ENCODE measurements at places on chromosomes 6 and 20.

DNA sequence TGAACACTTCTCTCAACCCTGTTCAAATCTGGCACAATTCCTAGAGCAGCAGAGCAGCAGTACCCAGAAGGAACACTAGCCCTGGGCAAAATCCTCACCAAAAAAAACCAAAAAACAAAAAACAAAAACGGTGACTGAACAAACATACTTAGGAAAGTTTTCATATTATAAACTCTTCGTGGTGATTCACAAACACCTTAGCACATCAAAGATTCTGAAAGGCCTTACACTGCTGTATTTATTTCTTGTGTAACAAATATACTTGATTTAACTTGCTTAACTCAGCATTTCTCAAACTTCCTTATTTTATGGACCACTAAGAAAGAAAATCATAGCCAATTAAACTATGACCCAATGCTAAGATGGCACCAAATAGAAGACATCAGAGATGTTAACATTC, 57.8 kb upstream of the RREB1 start:
- DNase-seq: no peak

DNA sequence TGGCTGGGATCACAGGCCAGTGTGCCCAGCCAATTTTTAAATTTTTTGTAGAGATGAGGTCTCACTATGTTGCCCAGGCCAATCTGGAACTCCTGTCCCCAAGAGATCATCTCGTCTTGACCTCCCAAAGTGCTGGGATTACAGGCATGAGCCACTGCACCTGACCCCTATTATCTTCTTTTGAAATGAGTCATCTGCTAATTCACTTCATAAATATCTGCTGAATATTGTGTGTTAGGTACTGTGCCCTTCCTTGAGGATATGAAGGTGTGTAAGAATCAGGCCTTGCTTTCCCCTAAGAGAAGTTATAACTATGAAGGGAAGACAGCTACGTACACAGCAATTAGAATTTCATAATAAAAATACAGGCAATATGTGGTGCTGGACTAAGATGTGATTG, 8.2 kb downstream of the ATRN start:
- no peak for DNase-seq

- no peak for DNase-seq
These were observed 10.4 kb downstream of the CD83 start for GRCh38 chr6:14128012-14128411.

GRCh38 chr6:162124710-162125435, 602.7 kb downstream of the PRKN start:
- DNase-seq: no peak

DNA sequence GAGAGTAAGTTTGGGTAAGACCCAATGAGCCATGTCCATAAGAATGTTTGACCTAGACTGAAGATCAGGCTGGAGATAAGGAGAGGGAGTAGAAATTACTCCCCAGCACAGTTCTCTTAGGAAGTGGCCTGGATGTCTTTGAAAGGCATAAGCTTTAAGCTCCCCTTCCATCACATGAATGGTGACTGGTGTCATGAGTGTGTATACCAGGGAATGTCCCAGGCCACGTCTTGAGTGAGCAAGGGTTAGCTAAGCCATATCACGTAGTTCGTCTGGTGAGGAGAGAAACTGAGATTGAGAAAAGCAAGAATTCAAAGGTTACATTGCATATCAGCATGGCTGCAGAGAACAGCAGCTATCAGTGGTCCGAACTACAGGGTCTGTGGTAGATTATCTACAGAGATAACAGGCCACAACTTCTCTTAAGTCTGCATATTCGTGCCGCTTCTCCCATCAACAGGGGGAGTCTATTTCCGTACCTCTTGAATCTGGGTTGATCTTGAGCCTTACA, 60.1 kb upstream of the BMP2 start:
- DNase-seq: no peak

DNA sequence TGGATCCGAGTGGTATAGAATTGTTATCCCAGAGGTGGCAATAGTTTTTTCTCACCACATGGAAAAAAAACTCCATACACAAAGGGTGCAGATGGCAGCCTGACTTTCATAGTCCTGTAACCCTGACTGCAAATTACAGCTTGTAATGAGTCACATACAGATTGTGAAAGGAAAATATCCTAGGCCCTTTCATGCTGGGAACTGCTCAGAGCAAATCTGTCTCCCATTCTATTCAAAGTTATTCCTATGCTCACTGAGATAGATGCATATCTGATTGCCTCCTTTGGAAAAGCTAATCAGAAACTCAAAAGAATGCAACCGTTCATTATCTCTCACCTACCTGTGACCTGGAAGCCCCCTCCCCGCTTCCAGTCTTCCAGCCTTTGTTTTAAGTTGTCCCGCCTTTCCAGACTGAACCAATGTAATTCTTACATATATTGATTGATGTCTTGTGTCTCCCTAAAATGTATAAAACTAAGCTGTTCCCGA, 108.7 kb upstream of the MAP3K4 start:
- no peak for DNase-seq

DNA sequence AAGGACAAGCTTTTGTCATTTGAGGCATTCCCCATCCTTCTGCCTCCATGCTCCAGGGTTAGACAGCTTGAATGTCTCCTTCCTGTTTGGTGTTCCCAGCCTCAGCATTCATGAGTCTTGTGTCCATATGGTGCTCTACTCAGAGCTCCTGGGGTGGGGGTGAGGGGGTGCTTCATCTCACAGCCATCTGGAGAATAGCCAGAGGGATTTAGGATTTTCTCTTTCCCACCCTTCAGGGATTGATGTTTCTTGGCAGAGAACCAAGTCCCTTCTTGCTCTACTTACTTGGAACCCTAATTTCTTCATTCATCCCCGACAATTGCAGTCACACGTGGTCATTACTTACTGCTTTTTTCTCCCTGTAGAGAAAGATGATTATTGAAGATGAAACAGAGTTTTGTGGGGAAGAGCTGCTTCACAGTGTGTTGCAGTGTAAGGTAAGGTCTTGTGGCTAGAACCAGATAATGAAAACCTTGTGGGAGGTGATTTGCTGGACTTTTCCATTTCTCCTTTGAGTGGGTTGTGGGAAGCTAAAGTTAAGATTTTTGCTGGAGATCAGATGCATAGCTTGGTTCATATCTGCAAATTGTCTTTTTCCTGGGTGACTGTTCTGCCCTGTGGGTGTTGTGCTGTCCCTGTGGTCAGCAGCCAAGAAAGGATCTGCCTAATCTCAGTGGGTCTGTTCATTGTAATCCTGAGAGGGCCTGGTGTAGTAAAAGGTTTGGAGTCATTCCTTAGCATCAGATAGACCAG, 18.6 kb downstream of the CMTR1 start:
- no peak for DNase-seq

GRCh38 chr20:3250091-3250504, 11.1 kb upstream of the SLC4A11 start:
- DNase-seq: no peak

DNA sequence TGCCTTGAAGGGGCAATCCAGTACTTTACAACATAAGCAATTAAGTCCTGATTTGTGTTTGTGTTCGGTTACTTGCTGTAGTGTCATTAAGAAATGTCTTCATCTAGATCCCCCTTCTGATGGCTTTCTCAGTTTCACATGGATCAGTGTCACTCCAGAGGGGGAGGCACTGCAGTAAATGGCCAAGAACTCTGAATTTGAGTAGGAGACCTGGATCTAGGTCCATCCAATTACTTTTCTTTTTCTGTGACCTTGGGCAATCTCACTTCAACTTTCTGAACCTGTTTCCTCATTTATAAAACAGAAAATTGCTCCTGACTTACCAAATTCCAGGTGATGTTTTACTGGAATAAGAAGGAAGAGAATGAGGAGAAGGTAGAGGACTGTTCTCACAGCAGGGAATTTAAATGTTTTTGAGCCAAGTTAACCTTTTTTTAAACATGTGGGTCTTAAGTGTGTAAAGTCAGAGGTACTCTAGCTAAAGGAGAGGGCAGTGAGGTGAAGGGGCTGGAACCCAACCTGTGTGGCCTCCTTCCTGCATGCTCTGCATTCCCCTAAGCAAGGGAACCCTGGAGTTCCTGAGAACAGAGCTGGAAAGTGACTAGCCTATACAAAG, 285.5 kb downstream of the HACE1 start:
- DNase-seq: no peak

DNA sequence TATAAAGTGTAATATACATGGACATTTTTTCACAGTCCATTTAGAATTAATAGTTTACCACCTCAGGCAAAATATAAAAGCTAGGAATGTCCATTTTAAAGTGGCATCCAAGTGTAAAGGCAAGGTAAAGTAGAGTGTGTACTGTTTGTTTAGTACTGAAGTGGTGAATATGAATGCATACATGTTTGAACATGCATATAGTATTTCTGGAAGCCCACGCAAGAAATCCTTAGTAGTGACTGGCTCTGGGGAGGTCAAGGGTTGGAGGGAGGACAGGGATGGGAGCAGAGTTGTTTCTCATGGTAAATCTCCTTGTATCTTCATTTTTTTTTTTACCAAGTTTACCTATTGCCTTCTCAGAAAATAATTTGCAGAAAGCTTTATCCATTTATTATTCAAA, 129.2 kb downstream of the UNC5CL start:
- no peak for DNase-seq

DNA sequence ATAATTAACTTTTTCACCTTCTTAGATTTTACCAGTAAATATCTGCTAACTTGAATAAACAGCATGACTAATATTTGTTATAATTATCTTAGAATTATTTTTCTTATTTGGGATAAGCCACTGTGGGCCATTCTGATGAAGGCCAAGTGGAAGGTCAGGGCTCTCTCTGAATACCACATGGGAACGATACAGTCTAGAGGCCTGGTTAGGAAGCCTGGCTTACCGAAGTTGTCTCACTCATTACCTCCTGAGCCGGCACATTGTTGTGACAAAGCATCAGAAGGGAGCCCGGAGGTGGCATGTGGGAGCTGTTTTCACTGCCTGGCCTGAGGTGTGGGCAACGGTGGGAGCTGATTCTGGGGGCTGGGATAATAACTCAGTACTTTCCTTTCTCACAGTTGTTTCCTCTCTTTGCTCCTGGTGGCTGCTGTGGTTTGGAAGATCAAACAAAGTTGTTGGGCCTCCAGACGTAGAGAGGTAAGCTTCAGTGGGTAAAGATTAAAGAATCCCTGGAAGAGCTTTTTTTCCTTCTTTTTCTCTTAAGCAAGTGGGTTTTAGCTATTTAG, 29.2 kb downstream of the GFRA4 start:
- DNase-seq: no peak

DNA sequence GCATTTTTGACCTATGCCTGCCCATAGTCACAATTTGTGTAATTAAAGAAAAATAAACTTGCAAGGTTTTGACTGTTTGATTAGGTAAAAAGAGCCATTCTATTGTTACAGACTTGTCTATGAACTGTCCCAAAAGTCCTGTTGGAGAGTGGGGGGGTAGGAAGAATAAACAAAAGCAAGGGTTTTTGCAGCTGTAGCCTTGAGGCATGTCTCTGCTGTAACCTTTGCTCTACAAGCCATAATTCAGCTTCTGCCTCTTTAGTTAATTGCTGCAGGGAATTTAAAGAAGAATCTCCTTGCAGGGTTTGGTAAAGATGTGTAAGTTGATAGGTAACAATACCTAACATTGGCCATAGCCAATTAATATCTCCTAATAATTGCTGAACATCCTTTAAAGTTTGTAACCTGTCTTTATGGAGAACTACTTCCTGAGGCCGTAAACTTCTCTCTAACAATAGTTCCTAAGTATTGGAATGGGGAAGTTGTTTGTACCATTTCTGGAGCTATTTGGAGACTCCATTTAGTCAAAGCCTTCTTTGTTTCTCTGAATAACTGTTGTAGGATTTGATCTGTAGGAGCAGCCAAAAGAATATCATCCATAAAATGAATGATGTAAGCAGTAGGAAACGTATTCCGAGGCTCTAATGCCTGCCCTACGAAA, 7.9 kb upstream of the ABHD12 start:
- DNase-seq: peak; percentile 88

- no peak for DNase-seq
These were observed 35.3 kb downstream of the METTL24 start for GRCh38 chr6:110322874-110323242.

- no peak for DNase-seq
These were observed 15.2 kb downstream of the MTO1 start for GRCh38 chr6:73476723-73477122.

DNA sequence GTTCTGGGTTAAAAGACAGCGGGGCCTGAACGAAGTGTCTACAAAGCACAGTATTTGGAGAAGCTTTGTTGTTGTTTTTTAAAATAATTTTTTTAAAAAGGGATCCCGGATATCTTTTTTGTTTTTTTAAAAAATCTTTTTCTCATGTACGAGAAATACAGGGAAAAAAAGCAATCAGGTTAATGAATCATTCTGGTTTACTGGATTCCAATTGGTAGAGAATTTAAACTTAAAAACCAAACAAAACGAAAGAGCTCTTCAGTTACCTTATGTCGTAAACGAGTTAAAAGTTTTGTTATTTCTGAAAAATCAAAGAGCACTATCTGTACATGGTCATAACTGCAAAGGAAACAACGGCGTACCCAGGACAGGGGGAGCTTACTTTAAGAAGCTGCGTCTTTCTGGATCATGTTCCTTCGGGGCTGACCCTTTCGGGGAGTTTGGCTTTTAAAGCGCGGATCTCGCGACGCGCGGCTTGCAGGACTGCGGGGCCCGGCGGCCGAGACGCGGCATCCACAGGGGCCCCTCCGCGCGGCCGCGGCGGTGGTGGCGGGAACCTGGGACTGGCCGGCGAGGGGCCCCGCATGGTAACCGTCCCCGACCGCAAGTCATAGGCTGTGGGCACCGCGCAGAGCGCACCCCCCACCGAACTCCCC, 927 bp downstream of the IL20RA start:
- no peak for DNase-seq

GRCh38 chr6:338815-339262, 46.6 kb downstream of the DUSP22 start:
- no peak for DNase-seq

GRCh38 chr6:42045538-42046460, 4.5 kb upstream of the TAF8 start:
- DNase-seq: no peak

GRCh38 chr20:11032611-11033010, 358.8 kb upstream of the JAG1 start:
- no peak for DNase-seq

- DNase-seq: no peak
These were observed 1.1 kb upstream of the CD109 start for GRCh38 chr6:73694711-73695411.

GRCh38 chr20:62316331-62317166, 13.8 kb downstream of the ADRM1 start:
- no peak for DNase-seq

- peak; percentile 40 for DNase-seq
These were observed 849 bp downstream of the GSTA4 start for GRCh38 chr6:52994031-52994838.

GRCh38 chr6:115796829-115797228, 263.9 kb downstream of the FRK start:
- DNase-seq: no peak

DNA sequence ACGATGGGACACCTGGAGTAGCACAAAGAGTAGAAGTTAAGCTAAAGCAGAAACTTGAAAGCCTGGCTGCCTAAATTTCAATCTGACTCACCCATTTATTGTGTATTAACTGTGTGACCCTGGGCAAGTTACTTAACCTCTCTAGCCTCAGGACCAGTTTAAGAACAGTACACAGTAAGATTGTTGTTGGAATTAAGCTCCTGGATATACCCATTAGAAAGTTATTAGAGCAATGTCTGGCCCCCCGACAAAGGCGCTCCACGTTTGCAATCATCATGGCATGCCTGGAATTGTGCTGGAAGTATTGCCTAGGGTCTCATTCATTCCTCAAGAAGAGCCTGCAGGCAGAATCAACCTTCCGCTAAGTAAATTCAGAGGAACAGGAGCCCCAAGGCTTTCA, 1.4 kb downstream of the SDC4 start:
- DNase-seq: no peak

Measured in foreskin melanocyte (primary cell).